ENCODE measurements at places on chromosomes 5 and 9.

- DNase-seq: no peak
Observed at GRCh38 chr5:164091836-164092235, 586.4 kb downstream of the MAT2B start.

DNA sequence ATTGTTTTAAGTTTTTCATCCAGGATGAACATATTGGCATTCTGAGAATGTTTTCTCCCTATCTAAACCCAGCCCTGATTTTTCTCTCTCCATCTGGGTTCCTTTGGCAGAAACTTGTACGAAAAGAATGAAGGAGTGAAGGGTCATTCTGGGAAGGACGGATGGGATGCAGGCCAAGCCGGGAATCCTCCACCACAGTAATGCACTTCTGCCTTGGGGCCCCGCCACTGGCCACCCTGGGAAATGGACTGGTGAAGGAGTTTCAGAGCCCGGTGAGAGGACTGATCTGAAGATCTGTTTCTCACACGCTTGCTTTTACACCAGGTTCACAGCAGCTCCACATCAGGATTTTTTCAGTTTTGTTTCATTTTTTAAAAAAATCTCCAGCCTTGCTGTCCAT, 554.8 kb downstream of the BNC2 start:
- no peak for DNase-seq

DNA sequence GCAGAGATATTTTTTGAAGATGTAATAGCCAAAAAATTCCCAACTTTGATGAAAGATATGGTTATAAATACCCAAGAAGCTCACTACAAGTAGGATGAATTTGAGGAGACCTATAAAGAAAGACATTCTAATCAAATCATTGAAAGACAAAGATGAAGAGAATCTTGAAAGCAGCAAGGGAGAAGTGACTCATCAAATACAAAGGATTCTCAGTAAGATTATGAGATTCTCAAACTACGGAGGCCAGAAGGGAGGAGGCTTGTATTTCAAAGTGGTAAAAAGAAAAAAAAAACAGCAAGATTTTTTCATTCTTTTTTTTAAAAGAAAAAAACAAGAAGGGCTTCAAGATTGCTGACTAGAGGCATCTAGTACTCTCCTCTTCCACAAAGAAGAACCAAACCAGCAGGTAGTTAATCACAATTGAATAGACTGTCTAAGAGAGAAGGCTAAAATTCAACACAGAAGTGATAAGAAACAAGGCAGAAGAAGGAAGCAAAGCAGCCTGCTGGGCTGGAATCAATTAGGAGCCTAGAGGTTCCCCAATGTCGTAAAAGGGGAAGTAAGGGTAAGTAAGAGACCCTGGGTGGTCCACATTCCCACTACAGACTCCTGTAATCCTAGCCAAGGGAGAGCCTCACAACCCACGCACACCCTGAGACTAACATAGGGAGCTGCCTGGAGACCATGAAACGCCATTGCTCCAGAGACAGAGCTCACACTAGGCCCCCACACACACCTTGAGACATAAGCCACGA, 59.1 kb upstream of the NIPAL4 start:
- no peak for DNase-seq

- no peak for DNase-seq
Observed at GRCh38 chr5:20305463-20305862, 317.5 kb upstream of the CDH18 start.

- DNase-seq: no peak
Observed at GRCh38 chr9:111752455-111752854, 42.3 kb downstream of the SHOC1 start.

DNA sequence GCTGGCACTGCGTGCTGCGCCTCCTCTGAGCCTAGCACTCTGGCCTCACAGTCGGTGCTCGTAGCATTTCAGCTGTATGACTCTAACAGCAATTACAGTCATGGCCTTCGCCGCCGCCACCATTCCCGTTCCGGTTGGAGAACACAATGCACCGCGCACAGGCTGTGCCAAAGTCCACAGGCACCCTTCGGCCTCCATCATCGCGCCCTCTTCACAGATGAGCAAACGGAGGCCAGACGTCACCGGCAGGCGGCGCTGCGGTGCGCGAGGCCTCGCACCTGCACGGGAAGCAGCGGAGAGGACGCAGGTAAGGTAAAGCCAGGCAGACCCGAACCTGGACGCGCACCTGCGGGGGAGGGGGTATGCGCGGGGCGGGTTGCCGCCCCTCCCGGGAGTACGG, 128.9 kb downstream of the BARX1 start:
- DNase-seq: peak; percentile 22

DNA sequence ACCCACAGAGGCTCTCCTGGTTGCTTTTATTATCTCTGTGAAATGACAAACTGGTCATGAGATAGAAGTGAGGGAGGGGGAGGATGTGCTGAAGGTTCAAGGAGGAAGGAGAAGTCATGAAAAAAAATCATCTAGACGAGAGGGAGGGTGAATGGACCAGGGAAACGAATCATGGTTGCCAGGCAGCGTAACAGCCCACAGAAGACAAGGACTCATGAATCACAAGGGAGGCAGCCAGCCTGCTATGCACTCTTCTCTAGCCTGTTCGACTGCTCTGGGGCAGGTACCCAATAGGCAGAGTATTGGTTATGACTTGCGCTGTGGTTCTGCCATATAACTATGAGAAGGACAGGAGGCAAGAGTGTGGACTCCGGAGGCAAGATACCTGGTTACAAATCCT, 475.2 kb downstream of the CDK5RAP2 start:
- no peak for DNase-seq

- DNase-seq: no peak
Observed at GRCh38 chr9:122246666-122247065, 17.9 kb upstream of the LHX6 start.

GRCh38 chr5:159212657-159213462, 3.5 kb upstream of the RNF145 start:
- no peak for DNase-seq

- no peak for DNase-seq
Observed at GRCh38 chr9:3768712-3769457, 243.1 kb upstream of the RFX3 start.

- no peak for DNase-seq
Observed at GRCh38 chr5:165781738-165782137, 2276.3 kb downstream of the MAT2B start.

DNA sequence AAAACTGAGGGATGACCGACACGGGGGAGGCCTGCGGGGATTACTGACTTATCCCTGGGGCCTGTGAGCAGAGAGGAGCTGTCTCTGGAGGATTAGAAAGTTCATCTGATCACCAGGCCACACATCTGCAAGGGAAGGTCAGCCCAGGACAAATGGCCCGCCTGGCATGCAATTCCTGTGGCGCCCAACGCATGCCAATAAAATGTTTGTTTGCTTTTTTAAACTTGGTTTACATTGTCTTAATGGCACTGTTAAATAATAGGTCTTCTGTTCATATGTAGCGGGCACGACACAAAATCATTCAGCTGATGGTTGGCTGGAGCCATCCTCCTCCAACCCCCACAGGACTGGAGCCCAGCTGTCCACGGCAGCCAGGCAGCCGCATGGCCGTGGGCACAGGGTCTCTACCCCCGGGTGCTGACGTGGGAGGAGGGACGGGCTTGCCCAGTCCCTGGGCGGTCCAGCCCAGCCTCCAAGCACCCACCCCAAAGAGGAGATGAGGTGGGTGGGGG, 41.0 kb upstream of the SLC12A7 start:
- no peak for DNase-seq

Measured in activated effector memory CD4-positive, alpha-beta T cell treated with Interleukin-2 at 50 U/mL for 16 hours (primary cell).